Vagina (tissue), 2 donors: ENCODE measurements at places on chromosomes 7 and 10.

GRCh38 chr10:75417522-75417927 is 13.9 kb upstream of the LRMDA start:
- no peak for DNase-seq
- H3K27me3 ChIP-seq: no peaks in the 10 kb centered on the region
- no peaks in the 10 kb centered on the region for H3K4me1 ChIP-seq
- H3K27ac ChIP-seq: no peak overlapping the region
- H3K4me3 ChIP-seq: no peak overlapping the region
- H3K36me3 ChIP-seq: no peaks in the 10 kb centered on the region

GRCh38 chr7:74462707-74463100 is 9.0 kb downstream of the GTF2IRD1 start:
- H3K4me1 ChIP-seq: peaks cover 32% of the 10 kb centered on the region
- H3K27me3 ChIP-seq: no peaks in the 10 kb centered on the region
- no peak for DNase-seq

GRCh38 chr7:41336981-41337380 is 365.9 kb downstream of the INHBA start:
- no peaks in the 10 kb centered on the region for H3K4me1 ChIP-seq
- no peak overlapping the region for H3K4me3 ChIP-seq
- H3K27ac ChIP-seq: no peak overlapping the region

GRCh38 chr10:67923551-67923950 is 39.1 kb downstream of the SIRT1 start:
- no peaks in the 10 kb centered on the region for H3K27me3 ChIP-seq
- H3K4me3 ChIP-seq: no peak overlapping the region
- no peaks in the 10 kb centered on the region for H3K4me1 ChIP-seq
- no peak for DNase-seq

DNA sequence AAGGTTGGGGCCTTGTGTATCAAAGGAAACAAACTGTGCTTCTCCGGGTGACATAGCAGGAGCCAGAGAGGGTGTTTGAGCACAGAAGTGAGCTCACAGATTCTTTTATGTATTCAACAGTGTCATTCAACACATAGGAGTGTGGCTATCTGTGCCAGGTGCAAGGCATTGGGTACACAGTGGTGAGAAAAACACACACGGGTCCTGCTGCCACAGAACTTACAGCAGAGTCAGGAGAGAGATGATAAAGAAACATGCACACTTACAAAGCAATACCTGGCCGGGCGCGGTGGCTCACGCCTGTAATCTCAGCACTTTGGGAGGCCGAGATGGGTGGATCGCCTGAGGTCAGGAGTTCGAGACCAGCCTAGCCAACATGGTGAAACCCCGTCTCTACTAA is 16.3 kb upstream of the ECHDC3 start:
- H3K27me3 ChIP-seq: no peaks in the 10 kb centered on the region
- no peak for DNase-seq
- H3K36me3 ChIP-seq: no peaks in the 10 kb centered on the region
- no peak overlapping the region for H3K27ac ChIP-seq
- no peak overlapping the region for H3K4me3 ChIP-seq
